ENCODE measurements at places on chromosomes 1 and 21. TPM values are rescaled to one million over a fixed set of nuclear protein-coding genes. Genes with fewer than 3 reads are reported as not detected.

The NDUFS2 gene
- 96.1 TPM for total RNA-seq

The HSPA6 gene
- 6.8 TPM for total RNA-seq

The ARHGAP30 gene
- total RNA-seq = 26.0 TPM

The B3GALNT2 gene
- 23.4 TPM for total RNA-seq

The HES3 gene
- not detected for total RNA-seq

The CHAF1B gene
- 1.2 TPM for total RNA-seq

The EDEM3 gene
- 39.7 TPM for total RNA-seq

The GPR52 gene
- total RNA-seq = 2.7 TPM

The NTNG1 gene
- total RNA-seq = not detected

The OR2T33 gene
- total RNA-seq = not detected

The KLHDC7A gene
- total RNA-seq = 0.93 TPM

The ALX3 gene
- not detected for total RNA-seq

The NEXN gene
- 15.4 TPM for total RNA-seq

The BTBD8 gene
- total RNA-seq = 2.1 TPM

The ZNF683 gene
- not detected for total RNA-seq

The CDK11A gene
- total RNA-seq = 45.5 TPM

The TNFAIP8L2 gene
- 8.0 TPM for total RNA-seq

The TMEM79 gene
- total RNA-seq = 1.8 TPM

The ATP13A2 gene
- total RNA-seq = 37.7 TPM

The KPNA6 gene
- 73.7 TPM for total RNA-seq

The GMEB1 gene
- total RNA-seq = 11.4 TPM

The PLA2G2D gene
- total RNA-seq = not detected

The FAM163A gene
- not detected for total RNA-seq

The FAM167B gene
- 7.5 TPM for total RNA-seq

The OLFML3 gene
- 44.3 TPM for total RNA-seq

The RXRG gene
- 1.4 TPM for total RNA-seq

The CELSR2 gene
- 1.5 TPM for total RNA-seq

The GPR37L1 gene
- not detected for total RNA-seq

The DPT gene
- 310 TPM for total RNA-seq

The ZNF697 gene
- total RNA-seq = 11.0 TPM

The OR2W3 gene
- total RNA-seq = not detected

The VSIG8 gene
- total RNA-seq = not detected

The FCRL2 gene
- not detected for total RNA-seq

The GUCA2B gene
- not detected for total RNA-seq
